Naive thymus-derived CD8-positive, alpha-beta T cell (primary cell): ENCODE measurements at places on chromosomes 7 and 10.

DNA sequence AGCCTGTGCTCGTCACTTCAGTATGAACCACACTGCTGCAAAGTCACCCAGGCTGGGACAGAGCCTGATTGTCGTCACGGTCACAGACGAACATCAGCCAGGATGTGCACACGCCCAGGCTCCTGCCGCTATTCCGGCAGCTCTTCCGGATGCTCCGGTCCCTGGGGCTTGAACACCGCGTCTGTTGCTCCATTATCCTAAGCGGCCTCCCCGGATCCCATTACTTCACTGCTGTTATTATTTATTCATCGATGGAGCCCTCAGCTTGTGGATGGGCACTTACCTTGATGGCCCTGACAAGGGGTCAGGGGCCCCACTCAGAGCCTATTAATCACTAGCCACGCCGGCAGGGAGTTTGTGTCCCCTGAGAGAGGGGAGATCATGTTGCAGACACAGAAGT, 120.8 kb upstream of the PCBD1 start:
- no peak for DNase-seq

GRCh38 chr7:77282897-77283296, 83.3 kb upstream of the FGL2 start:
- DNase-seq, result no peak

GRCh38 chr7:132871419-132871818, 210.5 kb downstream of the CHCHD3 start:
- no peak for DNase-seq

GRCh38 chr7:155458878-155459699, 1.2 kb downstream of the EN2 start:
- no peak for DNase-seq

GRCh38 chr10:75788394-75789205, 357.2 kb downstream of the LRMDA start:
- no peak for DNase-seq

DNA sequence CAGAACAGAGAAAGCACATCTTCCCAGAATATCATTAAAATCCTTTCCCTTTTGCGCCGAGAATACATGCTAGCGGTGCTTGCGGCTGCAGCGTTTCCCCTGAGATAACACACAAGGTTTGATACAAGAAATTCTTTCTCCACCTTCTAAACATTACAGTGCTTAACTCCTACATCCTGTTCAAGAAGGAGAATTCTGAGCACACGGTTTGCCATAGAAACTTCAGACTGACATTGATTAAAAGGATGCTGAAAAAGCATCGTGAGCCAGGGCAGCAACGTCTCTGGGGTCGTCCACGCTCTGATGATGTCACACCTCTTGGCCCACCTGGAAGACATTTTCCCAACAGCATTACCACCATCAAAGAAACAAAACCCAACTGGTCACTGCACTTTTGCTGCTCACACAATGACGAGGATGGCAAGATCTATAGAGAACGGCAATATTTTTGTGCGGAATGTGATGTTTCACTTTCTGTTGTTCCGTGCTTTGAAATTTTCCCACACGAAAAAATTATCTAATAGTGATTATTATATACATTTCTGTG, 27.0 kb upstream of the PRSS1 start:
- DNase-seq, result no peak

DNA sequence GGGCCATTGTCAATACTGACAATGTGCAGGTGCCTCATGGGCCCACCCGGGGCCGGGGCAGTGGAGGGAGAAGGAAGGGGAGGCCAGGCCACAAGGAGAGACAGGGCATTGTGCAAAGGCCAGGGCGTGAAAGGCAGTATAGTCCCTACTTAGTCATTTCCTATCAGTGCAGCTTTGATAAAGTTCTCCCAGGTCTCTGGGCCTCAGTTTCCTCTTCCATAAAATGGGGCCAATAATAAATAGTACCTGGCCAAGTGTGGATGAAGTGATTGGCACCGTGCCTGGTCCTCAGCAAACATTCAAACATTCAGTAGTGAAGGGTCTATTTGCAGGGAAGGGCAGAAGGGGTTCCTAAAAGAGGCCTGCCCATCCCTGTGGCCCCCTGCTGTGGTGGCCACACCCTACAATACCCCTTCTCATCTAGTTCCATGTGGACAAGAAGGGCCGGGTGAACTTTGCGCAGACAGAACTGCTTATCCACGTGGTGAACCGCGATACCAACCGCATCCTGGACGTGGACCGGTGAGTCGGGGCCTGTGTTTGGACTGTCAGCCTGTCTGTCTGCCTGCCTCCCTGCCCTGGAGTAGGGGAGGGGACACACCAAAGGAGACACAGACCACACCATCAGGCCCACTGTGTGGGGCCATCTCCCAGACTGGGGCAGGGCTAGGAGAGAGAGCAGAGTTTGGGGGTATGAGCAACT, 36.9 kb upstream of the VSIR start:
- DNase-seq, result no peak

DNA sequence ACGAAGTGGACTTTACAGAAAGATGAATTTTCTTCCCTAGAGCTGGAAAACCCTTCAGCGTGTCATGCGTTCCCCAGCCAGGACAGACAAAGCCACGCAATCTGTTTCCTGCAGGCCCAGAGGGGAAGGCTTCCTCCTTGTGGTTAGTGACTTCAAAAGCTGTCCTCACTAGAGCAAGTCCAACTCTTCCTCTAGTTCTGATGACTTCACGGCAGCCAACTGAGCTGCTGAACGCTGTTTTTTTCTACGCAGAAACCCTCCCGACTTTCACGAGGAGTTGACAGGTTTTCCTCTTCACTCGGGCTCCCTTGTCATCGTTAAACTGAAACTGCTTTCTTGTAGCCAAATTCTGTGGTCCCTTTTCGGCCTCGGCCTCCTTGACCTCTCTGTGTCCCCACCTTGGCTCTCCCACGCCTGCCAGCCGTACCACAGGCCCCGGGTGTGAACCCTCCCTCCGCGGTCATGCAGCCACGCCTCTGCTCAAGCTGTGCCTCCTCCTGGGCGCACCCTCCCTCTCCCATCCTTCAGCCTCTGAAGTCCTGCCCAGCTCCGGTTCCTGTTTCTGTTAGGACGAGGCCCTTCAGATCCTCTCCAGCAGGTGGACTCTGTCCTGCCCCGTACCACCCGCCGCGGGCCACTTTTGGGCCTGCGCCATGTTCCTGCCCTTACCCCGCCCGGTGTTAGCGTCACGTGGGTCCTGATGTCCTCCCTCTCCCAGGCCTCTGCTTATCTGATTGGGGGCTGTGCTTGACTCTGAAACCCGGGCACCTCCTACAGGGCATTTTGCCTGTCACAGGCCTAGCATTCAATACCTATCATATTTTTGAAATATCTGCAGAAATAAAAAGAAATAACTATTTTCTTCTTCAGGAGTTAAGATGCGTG, 39.3 kb downstream of the CUX1 start:
- peak; percentile 78 for DNase-seq

DNA sequence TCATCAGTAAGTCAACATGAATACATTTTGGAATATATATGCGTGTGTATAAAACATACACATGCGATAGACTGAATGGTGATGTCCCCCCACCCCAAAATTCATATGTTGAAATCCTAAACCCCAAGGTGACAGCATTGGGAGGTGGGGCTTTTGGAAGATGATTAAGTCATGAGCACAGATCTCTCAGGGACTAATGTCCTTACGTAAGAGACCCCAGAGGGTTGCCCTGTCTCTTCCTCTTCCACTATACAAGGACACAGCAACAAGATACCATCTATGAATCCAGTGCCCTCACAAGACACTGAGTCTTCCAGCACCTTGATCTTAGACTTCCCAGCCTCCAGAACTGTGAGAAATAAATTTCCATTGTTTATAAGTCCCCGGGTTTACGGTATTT, 22.5 kb downstream of the DRGX start:
- DNase-seq, result no peak

GRCh38 chr7:35032166-35032565, 5.1 kb downstream of the DPY19L1 start:
- no peak for DNase-seq

- DNase-seq, result no peak
These were observed 217.2 kb upstream of the MKLN1 start for GRCh38 chr7:131110297-131111080.

- no peak for DNase-seq
These were observed 295.2 kb upstream of the MGMT start for GRCh38 chr10:129171812-129172211.

DNA sequence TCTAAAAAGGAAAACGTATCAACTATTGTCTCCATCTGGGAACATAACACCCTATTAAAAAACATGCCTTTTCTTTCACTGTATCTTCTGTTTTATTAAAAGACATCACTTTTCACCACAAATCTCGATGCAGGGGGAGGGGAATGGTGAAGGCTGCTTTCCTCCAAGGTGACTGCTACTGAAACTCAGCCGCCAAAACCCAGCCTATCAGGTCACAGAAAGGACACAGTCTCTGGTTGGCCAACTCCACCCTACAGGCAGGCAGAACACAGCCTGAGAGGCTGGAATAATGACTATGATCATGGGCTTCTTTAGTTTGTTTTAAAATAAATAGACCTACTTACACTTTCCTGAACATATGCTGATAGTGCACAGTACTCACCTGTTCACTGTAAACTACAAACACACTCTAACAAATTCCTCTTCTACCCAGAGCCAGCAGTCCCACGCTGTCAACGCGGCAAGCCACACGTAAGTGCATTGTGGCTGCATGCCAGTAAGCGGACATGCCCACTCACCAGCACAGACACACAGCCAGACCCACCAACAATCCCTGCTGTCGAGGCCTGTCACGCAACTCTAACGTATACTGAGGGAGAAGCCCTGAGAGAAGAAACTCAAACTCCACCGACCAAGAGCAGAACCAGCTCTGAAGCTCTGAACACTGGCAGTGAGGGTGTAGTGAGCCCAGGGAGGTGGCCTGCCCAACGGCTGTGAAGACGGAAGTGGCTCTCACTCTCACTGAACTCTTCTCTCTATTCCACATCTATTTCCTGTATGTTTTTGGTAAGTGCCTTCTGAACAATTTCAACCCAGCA, 41.8 kb downstream of the NCAPG2 start:
- no peak for DNase-seq

GRCh38 chr10:111558211-111558610, 481.4 kb downstream of the ADRA2A start:
- no peak for DNase-seq

DNA sequence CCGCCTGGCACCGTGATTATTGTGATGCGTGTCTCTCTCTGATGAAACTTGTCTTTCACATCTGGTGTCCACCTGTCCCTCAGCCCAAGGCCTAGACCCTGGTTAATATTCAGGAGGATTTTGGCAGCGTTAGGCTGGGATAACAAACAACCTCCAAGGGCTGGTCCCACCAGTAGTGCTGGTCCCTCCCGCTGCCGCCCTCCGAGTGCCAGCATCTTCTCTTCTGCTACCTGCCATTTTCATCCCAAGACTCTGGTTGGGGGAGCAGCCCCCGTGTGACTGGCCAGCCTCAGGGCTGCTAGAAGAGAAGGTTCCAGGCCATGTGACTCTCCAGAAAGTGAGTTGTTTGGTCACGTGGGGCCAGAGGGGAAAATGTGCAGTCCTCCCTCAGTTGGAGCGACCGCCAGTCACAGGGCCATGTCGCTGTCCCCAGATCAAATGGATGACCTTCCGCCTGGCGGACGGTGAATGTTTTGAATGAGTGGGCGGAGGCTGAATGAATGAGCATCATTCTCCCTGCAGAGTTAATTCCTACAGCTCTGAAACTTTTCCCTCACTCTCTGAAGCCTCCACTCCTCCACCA, 479.9 kb upstream of the FOXK1 start:
- no peak for DNase-seq

DNA sequence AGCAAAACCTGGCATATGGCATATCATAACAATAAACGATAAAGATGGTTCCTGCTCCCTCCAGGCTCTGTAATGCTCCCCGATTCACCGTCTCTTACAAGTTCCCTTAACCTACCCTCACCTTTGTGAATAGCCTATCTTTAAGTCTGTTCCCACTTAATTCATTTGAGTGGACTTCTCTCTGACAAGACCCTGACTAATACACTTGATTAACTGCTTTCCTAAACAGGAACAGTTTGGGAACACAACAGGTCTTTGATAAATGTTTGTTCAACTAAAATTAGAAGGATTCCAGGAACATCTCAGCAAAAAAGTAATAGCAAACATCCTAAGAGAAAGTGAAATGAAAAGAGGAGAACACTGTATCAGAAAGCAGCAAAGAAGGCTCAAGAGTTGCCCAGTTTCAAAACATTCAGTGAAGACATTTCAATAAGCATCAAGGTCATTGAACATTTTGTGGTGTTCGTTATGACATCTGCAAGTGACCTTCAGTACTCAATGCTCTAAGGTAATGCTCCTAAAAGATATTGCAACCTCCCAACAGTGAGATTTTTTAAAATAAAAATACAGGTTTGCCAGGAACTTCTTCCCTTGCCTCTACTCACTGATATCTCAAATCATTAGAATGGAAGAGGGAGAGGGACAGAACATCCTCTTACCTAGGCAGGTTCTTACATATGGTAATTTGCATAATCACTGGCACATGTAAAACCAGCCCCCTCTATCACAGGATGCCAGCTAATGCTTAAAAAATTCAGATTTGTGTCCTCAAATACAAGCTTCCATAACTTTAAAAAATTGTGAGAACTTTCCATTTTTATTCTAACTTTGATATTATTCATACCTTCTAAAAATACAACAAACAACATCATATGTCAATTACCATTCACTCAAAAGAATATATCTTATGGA, 11.4 kb upstream of the ARHGAP12 start:
- no peak for DNase-seq

- no peak for DNase-seq
These were observed 4.9 kb upstream of the KLHL7 start for GRCh38 chr7:23100697-23101096.

GRCh38 chr7:121406944-121407343, 10.8 kb upstream of the FAM3C start:
- no peak for DNase-seq

DNA sequence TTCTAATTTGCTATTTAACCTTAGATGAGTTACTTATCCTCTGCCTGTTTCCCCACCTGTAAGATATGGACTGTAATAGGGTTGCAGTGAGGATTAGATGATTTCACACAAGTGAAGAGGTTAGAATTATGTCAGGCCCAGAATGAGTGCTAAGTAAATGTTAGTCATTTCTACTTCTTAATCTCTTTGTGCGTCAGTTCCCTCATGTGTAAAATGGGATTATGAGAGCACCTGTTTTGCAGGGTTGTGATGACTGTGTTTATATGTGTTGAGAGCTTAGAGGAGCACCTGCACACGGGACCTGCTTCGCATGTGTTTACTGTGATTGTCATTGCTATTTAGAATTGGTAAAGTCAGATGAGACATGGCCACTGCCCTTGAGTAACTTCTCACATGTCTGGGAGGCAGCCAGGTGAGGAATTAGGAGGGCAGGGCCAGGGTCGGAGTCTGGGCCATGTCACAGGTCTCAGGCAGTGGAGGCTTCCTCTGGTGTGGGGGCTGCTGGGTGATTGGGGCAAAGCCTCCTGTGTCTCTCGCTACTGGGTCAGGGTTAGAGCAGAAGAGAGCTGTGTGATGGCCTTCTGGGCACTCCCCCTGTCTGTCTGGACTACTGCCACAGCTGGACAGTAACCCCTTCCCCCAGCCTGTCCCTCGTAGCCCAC, 106.7 kb downstream of the WDFY4 start:
- DNase-seq, result no peak

DNA sequence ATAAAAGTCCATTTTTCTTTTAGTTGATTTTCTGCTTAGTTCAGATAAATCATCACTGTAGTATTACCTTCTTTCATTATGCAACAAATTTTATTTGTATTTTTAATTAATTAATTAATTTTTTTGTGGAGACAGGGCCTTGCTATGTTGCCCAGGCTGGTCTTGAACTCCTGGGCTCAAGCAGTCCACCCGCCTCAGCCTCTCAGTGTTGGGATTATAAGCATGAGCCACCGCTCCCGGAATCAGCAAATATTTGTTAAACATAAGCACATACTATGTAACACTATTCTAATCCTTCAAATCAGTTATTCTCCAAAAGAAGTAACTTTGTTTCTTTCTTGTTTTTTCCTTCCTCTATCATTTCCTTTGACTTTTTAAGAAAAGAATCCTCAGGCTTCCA, 584.8 kb upstream of the ANKRD30A start:
- DNase-seq, result no peak
